ENCODE measurements at places on chromosomes 1 and 21.
A peak's percentile ranks its signal among the peaks of the same experiment; 100 is the strongest.

GRCh38 chr21:44896561-44897286 lies 23.2 kb upstream of the PTTG1IP start:
- no peak for DNase-seq

DNA sequence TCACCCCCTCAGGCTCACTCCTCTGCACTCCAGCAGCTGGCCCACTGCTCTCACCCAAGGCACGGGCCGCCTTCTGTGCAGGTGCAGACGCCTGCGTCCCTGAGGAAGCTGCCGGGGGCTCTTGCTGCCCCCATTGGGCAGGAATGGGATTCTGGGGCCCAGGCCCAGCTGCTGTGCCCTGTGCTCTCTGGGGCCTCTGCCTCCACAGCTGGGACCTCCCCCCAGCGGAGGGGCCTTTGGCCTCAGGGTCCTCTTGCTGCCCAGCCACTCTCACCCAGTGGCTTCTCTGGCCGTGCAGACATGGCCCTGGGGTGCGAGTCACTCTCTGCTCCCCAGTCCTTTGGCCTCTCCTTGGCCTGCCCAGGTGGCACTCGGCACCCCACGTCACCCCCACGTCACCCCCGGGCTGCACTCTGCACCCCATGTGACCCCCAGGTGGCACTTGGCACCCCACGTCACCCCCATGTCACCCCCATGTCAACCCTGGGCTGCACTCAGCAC lies 19.1 kb upstream of the LRRC3 start:
- no peak for DNase-seq

DNA sequence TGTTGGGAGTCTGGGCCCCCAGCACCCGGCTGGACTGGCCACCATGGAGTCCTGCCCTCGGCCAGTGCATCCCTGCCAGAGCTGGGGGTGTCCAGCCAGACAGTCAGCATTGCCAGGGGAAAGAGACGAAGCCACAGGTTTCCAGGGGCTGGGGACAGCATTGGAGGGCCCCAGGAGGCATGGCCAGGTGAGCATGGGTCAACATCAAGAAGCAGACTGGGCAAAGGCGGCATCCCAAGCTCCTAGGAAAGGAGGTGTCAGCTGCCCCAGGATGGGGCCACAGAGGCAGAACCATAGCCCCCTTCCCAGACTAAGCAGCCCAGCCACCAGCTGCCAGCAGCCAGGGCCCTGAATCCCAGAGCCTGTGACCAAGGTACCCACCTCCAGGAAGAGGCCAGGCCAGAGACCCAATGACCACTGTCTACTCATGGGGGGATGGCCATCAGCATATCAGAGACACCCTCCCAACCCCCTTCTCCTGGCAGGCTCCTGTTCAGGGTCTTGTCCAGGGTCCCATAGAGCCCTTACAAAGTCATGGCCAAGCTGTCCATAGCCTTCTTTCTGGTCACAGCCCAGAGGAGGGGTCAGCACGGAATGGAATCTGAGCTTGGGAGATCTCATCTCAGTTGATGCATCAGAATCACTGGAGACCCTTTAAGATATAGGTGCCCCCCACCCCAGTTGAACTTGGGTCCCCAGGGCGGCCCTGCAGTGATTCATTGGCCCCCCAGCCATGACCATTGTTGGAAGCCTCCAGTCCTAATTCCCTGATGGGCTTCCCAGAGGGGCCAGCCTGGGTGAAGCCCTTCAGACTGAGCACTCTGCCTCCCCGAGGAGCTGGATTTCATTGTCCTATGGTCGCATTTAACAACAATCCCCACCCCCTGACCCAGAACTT lies 32.5 kb downstream of the WNT3A start:
- DNase-seq: no peak

GRCh38 chr1:179089827-179090482 lies 8.1 kb downstream of the TOR3A start:
- DNase-seq: no peak

GRCh38 chr1:246300626-246301549 lies 206.2 kb downstream of the SMYD3 start:
- no peak for DNase-seq

DNA sequence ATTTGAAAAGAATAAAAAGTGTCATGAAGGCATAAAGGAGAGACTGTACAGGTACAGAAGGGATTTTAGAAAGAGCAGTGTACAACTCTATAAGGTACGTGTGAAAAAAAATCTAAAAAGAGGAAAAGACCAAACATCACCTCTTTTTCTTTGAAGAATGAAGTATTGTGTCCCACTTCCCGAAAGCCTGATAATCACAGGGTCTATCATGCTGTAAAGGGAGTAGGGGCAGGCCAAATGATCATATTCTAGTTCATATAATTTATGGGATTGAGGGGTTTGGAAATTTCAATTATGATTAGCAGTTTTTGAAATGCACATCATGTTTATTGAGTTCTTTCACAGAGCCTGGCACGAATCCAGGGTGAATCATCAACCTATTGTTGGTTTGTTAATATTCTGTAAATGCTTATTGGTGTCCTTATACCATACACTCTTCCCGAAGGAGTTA lies 910 bp upstream of the RERE start:
- peak; percentile 88 for DNase-seq

DNA sequence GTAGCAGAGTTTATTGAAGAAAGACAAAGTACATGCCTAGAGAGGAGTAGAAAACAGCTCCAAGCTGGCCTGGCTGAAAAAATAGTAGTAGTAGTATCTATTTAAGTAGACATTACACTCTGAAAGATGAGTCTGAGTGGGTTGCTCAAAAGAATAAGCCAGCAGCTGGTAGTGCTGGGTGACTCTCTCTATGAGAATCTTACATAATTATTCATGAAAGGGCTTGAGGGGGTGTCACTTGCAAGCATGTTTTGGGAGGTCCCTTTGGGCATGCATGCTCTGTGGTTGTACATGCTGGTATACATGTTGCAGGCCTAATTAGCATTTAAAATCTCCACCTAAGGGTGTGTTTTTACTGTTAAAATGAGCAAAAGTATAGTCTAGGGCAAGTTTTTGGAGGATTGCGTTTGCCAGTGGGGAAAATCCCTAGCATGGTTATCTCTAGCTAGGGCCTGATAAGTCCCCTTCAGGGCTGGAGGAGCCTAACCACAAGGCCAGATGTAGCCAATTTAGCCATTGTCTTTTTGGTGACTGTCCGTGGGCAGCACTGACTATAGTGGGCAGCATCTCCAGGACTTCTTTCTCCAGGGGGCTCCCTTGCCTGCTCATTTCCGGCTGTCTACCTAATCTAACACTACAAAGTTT lies 11.0 kb upstream of the FCGR2A start:
- no peak for DNase-seq

DNA sequence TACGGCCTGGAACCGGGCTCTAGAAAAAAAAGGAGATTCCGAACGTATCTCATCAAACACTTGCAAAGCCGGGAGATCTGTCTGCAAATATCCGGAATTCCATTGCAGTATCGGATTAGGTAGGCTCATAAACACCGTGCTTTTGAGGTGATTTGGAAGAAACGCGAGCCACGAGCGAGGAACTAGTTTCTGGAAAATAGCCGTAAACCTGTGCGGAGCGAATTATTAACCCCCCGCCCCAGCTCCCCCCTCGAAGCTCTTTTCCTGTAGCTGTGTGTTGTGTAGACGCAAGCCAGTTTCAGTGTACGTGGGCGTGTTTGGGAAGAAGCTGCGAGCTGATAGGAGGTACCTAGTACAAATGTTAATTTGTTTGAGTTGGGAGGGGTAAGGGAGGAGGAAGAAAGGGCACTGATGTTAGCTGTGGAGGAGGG lies 1.1 kb downstream of the RALGPS2 start:
- DNase-seq: peak; percentile 96

- peak; percentile 98 for DNase-seq
Measured at GRCh38 chr1:230735447-230735846, 11.7 kb upstream of the CAPN9 start.

DNA sequence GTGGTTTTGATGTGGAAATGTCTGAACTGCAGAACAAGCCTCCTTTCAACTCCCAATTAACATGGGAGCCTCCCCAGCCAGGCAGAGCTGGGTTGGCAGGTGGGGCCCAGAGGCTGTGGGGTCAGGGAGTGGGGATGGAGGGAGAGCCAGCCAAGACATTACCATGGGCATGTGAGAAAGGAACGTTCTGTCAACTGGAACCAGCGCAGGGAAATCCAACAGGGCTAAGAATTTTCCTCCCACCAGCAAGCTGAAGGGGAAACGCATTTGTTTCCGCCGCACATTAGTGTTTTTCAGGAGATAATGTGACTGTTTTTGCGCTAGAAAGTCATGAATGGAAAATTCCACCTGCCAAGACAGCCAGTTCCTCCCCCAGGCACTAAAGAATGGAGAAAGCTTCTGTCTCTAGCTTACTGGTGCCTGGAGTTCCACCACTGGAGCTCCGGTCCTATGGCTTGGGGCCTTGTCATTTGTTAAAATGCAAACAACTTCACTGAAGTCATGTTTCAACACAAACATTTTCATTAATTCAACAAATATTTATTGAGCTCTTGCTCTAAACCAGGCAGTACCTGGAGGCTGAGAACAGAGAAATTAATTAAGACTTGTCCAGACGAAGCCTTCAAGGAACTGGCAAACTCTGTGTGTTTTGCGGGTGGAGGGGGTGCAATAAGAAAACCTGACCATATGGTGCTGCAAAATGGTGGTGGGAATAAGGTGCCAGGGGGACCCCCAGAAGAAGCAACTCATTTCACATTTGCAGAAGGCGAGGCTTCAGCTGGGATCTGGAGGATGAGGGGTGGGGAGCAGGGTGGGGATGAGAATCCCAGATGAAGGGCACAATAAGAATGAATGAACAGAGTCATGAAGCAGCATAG lies 305.1 kb downstream of the MATN1 start:
- DNase-seq: no peak

DNA sequence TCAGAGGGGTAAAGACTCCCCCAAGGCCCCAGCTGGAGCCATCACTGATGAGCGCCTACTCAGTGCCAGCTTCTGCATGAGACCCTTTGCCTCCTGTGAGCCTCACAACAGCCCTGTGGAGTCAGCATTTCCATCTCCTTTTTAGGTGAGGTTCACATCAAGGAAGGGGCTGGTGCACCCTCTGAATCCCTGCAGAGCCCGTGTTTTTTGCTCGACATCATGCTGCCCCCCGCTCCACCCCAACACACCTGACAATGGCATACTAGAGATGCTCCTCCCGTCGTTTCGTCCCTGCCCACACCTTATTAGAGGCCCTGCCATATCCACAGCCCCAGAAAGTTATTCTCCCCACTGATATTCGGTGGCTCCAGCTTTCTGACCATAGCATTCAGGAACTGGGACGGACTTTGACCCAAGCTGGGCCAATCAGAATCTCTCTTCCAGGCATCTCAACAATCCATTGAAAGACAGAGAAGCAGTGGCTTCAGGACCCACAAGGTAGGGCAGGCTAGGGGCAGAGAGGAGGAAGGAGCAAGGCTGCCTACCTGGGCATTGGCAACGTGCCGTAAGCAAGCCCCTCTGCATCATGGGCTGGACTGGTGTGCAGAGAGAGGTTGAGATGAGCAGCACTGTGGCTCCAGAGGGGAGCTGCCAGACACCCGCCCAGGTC lies 32.7 kb downstream of the EPHA10 start:
- peak; percentile 47 for DNase-seq

DNA sequence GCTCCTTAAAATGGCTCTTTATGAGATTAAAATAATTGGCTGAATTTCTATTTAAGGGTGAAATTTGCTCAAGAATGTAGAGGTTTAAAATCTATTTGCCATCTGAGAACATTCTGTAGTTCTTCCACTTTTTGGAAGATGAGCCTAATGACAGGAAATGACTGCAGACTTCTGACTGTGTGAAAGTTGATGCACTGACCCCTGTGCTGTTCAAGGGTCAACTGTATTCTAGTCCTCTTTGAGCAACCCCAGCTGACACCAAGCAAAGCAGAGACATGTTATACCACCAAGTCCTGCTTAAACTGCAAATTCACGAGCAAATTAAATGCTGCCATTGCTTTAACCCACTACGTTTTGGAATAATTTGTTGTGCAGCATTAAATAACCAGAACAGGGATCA lies 26.6 kb downstream of the DDAH1 start:
- no peak for DNase-seq
